NCI-H1092 (cell line): ENCODE measurements at places on chromosomes 4 and X.

GRCh38 chr4:181796502-181796901, 446.7 kb upstream of the TENM3 start:
- no peak for DNase-seq

GRCh38 chr4:171983935-171984805, 171.0 kb downstream of the GALNTL6 start:
- no peak for DNase-seq

- DNase-seq: no peak
Measured at GRCh38 chrX:110161361-110161686, 156.6 kb downstream of the AMMECR1 start.

- no peak for DNase-seq
Measured at GRCh38 chrX:101918751-101919150, 13.1 kb downstream of the ZMAT1 start.

DNA sequence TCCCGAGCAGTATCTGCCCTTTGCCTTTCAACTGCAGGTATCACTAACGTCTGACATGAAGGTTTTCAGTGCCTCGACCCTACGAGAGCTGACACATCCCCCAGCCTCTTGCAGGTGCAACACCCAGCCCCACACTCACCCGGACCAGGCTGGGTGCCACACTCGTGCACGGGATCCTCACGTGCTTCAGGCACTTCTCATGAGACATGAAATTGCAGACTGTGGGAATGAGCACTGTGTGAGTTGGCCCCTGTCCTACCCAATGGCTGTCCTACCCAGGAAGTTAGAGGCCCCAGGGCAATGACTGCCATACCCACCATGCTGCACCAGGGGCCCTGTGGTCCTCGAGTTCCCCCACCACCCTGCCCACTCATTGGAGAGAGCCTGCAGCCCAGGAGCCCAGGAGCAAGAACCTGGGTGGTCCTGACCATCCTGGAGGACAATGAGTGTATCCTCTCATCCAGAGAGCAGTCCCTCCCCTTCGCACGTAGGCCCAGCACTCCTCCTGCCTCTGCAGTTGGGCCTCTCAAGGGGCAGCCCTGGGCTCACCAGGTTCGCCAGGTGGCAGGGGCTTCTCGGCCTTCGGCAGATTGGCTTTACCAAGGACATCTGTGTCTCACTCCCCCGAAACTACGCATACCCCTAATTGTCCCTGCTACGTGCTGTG, 2.4 kb downstream of the DGKQ start:
- no peak for DNase-seq

GRCh38 chr4:29277381-29277780, 1442.8 kb upstream of the PCDH7 start:
- no peak for DNase-seq

GRCh38 chr4:73315091-73315490, 56.5 kb upstream of the ANKRD17 start:
- DNase-seq: no peak

GRCh38 chrX:67544281-67545035, 637 bp downstream of the AR start:
- no peak for DNase-seq

DNA sequence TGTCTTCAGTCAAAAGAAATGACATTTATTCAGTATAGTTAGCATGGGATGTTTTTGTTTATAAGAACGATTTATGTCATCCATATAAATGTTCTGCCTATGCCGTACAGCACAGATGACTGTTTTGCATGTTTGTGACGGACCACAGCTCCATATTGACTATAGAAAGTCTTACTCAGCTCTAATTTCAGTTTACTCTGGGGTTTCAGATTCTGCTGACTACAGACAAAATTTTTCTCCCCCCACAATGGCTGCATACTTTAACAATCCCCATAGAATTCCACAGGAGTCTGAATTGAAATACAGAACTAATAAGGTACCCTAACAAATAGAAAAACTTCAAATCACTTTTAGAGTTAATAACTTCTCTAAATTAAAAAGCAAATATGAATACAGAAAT, 191.0 kb downstream of the SCFD2 start:
- no peak for DNase-seq

GRCh38 chr4:139655116-139655515, 10.5 kb upstream of the MGST2 start:
- no peak for DNase-seq

DNA sequence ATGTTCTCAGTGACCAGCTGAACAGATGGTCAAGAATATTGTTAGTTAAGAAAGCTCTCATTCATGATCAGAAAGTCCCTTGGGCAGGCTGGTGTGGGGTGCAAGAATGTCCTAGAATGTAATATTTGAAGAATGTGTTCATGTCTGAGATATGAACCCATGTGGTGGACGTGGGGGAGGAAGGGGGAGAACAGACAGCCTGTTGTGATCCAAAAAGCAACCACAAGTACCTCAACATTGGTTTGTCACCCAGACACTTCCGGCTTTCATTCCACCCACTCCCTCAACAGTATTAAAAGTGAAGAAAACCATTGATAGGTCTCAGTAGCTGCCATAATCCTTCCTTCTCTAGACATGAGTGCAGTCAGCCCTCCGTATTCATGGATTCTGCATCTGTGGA, 82.2 kb downstream of the MAML3 start:
- no peak for DNase-seq

GRCh38 chr4:16000708-16001483, 37.9 kb upstream of the FGFBP2 start:
- no peak for DNase-seq

DNA sequence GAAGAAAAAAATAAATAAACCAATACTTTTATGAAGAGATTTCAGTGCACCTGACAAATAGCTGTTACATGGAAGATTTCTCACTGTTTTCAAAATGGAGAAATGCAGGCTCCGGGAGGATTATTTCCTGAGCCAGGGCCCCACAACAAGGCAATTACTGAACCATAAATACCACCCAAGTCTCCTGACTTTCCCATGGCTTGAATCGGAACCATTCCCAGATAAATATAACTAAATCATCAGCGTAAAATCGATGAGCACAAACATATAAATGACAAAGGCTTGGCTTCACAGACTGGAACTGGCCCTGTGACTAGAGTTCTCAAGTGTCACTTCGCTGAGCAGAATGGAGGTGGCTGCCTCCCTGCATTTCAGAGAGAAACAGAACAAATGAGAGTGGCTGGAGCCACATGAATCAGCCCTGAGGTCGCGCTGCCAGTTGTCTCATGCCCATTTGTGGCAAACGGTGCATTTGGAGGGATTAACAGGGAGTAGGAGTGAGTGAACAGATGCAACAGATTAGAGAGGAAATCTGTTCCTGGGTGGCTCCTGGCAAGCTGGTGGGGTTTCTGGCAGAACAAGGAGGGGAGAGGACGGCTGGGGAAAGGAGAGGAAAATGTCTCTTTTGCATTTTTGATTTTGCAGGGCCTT, 57.3 kb upstream of the STIM2 start:
- peak; percentile 65 for DNase-seq

GRCh38 chrX:30402366-30402765, 93.2 kb upstream of the NR0B1 start:
- DNase-seq: no peak

DNA sequence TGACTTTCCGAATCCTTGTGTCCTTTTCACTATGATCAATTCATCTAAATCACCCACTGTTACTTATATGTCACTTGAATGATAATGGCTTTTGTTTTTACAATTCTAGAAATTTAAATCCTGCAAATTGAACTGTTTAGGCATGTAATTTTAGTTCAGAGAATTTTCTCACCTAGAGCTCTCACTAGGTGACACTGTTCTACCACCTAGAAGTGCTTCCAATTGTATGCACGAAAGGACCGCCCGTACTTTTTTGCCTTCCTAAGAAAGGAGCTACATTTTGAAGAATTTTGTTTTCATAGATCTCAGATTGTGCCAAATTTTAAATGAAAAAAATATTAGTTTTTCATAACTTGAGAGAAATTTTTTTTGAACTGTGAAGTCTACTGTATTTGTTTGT, 481.6 kb upstream of the FSTL5 start:
- DNase-seq: no peak

- no peak for DNase-seq
Measured at GRCh38 chrX:6169407-6169806, 59.3 kb downstream of the NLGN4X start.

- no peak for DNase-seq
Measured at GRCh38 chr4:7339751-7340552, 94.8 kb downstream of the PSAPL1 start.

DNA sequence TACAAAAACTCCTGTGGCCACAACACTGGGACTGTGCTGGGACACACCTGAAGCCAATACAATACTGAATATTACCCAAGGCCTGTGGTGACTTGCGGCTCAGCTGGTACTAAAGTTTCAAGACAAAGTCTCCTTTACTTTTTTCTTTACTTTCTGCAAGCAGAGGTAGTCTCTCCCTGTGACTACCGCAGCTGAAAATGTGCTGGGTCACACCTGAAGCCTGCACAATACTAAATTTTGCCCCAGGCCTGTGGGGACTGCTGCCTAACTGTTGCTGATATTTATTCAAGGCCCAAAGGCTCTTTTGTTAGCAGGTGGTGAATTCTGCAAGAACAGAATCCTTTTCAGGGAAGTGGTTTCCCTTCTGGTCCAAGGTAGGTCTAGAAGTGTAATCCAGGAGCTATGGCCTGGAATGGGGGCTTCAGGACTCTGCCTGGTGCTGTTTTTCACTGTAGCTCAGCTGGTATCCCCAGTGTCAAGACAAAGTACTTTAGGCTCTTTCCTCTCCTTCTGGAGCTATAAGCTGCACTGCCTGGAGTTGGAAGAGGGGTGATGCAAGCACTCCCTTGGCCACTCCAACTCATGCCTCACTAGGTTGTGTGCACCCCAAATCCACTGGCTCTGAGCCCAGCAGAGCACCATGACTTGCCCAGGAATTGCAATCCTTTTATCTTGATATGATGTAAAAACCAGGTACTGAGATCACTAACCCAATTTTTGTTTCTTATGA, 489.4 kb downstream of the TECRL start:
- DNase-seq: no peak

- no peak for DNase-seq
Measured at GRCh38 chr4:28973587-28974350, 1746.4 kb upstream of the PCDH7 start.

- DNase-seq: no peak
Measured at GRCh38 chr4:6418193-6418755, 54.1 kb downstream of the PPP2R2C start.

GRCh38 chrX:132119821-132120515, 7.9 kb downstream of the FRMD7 start:
- DNase-seq: no peak

DNA sequence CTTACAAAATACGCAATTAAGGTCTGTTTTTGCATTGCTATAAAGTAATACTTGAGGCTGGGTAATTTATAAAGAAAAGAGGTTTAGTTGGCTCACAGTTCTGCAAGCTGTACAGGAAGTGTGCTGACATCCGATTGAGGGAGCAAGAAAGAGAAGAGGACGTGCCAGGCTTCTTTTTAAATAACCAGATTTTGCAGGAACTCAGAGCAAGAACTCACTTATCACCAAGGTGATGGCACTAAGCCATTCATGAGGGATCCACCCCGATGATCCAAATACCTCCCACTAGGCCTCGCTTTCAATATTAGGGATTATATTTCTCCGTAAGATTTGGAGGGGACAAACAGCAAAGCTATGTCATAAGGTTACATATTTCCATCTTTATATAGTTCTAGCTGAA, 456.7 kb downstream of the GLUD2 start:
- no peak for DNase-seq

DNA sequence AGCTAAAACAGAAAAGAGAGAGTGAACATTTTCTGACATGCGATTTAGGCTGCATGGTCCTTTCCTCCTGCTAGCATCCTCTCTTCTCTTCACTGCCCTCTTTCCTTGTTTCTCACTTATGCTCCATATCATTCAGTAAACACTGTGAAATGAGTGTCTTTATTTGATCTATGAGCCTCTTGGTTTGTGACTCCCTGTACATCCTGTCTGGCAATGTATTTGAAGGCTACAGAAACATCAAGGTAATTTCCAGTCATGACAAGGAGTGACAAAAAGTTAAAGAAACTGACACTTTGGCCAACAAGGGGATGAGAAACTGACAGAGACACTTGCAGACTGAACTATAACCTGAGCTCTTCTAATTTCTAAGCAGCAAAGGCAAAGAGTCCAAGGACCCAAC, 8.7 kb downstream of the FTHL17 start:
- DNase-seq: no peak

GRCh38 chr4:47672696-47673095, 165.2 kb downstream of the CORIN start:
- DNase-seq: no peak

- no peak for DNase-seq
Measured at GRCh38 chr4:41878170-41878969, 56.9 kb upstream of the TMEM33 start.

- no peak for DNase-seq
Measured at GRCh38 chr4:172751550-172751949, 417.1 kb upstream of the GALNT7 start.

DNA sequence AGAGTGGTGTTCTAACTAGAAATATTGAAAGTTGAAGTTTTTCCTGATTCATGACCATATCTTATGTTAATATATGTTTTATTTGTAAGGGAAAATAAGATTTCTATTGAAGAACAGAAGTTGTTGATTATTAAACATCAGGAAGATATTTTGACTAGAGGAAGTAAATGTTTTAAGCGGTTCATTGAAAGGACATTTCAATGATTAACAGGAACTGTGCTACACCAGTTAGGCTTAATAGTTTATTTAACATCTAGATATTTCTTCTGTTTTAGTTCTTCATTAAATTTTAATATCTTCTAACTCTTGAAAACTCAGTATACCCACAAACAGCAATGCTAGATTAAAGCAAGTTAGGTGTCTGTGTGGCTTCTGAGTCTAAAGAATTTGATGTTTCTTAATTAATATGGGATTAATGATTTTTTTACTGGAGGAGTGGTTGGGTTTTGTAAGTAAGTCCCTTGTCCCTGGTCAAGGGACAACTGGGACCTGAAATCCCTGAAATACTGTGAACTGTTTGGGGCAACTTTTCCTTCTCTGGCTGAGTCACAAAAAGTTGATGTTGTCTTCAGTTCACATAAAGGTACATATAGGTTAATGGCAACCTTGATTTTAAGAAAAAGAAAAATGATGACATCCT, 42.9 kb upstream of the CYP4V2 start:
- DNase-seq: no peak

GRCh38 chrX:83845397-83845796, 15.5 kb upstream of the CYLC1 start:
- peak; percentile 25 for DNase-seq

DNA sequence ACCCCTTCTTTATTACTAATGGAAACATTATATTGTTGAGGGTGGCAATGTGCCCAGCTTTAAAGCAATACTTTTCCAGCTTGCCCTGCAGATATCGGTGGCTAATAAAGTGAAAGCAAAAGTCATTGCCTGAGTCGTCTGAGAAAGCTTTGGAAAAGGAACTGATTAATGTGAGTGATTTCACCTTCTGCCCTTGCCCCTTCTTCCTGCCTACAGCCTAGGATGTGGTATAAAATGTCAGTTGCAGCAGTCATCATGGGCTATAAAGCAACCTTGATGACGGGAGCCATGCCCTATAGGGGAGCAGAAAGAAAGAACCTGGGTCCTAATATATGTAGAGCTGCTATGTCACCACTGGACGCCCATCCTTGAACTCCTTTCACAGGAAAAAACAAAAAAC, 132.4 kb upstream of the USP9X start:
- no peak for DNase-seq
